ENCODE measurements at places on chromosomes 5 and 9.

DNA sequence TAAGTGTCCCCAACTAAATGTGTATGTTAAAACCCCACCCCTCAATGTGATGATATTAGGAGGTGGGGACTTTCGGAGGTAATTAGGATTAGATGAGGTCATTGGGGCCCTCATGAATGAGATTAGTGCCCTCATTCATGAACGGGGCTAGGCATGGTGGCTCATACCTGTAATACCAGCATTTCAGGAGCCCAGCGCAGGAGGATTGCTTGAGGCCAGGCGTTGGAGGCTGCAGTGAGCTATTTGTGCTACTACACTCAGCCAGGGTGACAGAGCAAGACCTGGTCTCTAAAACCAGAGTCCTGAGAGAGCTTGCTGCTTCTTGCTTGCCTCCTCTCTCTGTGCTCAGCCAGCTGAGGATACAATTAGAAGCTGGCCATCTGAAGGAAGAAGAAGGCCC, 62.1 kb upstream of the HSPA9 start:
- DNase-seq = no peak

DNA sequence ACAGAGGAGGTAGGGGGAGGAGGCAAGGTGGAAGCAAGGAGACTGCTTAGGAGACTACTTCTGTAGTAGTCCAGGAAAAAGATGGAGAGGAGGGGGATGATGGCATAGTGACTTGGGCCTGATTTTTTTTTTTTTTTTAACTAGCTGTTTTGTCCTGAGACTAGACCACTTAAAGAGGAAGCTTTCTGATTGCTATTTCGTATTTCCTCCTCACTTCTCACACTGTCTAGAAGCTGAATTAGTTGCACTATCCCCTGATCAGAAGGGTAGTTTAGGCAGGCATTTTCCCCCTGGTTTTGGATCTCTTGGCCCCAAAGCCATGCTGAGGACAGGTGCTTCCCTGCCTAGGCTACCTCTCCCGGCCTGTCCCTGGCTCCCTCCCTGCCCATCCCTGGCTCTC, 14.9 kb downstream of the LARP1 start:
- DNase-seq = no peak

GRCh38 chr9:7354704-7355103, 444.9 kb downstream of the DMAC1 start:
- no peak for DNase-seq

DNA sequence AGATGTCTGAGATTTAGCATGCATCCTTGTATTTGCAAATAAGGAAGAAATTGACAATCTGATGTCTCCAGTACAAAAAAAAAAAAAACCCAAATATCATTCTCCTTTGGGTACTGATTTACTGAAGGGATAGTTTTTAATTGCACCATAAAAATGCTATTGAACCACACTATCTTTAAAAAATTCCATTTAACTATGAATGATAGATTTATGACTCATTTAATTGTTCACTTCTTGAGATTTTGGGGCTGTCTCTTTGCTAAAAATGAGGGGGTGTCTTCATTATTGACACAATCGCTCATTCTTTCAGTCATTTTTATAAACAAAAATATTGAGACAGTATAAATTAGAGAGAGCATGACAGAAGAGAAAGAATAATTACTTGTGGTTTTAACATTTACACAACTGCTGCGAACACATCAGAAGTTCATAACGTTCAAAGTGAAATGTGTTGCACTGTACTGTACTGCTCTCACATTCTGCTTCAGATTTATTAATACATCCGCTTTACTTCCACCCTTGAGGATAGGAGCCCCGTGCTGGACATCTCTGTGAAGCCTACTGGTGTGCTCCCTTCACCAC, 142.3 kb downstream of the MEF2C start:
- no peak for DNase-seq

GRCh38 chr5:6482735-6483134, 34.1 kb downstream of the UBE2QL1 start:
- DNase-seq = no peak

DNA sequence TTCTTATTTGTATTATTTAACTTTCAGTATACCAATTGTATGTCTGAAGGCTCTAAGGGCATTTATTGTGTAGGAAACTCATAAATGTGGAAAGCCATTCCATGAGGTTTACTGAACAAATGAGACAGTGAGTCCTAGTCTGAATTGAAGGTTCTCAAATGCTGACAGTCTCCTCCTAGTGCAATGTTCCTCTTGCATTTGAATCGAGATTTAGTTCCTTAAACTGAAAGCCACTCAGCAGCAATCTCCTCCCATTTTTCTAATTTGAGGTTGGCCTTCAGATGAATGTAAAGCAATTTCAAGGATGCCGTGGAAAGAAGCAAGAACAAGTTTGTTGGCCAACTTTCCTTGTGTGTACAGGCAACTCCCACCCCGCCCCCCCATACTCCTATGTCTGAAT, 493.2 kb upstream of the KLF4 start:
- no peak for DNase-seq

GRCh38 chr9:7125231-7125630, 367.5 kb downstream of the KDM4C start:
- no peak for DNase-seq

DNA sequence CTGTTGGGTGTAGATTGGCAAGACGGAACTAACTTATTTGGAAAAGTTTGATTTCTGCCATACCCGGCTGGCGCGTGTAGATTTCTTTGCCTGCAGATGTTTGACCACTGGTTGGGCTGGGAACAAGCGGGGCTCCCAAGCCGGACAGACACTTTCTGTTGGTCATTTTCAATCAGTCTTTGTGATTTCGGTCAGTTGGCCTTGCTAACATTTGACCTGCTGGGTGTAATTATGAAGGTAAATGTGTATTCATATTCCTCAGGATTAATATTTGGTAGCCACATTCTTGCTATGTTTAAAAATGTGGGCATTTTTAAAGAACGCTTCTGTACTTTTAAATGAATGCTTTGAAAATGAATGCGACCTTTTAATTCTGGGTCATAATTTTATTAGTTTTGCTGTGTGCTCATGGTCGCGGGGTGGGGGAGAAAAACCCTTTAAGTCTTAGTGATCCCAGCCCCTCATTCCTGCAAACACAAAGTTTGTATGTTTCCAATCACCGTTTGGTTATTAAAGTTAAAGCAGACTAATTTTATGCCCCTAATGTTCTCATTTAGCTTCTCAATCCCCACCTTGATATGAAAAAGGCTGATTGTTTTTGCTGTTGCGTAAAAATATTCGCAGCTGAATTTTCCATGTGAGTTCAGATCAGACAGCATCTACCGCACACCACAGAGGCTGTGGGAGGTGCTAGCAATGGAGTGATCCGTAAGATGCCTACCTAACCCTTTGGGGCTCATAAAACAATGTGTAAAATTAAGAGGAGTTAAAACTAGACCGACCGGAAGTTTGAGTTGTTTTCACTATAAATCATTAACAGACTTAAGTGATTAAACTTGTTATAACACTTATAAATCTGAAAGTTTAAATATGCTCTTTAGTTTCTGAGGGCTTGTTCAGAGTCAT, 1.5 kb downstream of the RASGRF2 start:
- DNase-seq = no peak

DNA sequence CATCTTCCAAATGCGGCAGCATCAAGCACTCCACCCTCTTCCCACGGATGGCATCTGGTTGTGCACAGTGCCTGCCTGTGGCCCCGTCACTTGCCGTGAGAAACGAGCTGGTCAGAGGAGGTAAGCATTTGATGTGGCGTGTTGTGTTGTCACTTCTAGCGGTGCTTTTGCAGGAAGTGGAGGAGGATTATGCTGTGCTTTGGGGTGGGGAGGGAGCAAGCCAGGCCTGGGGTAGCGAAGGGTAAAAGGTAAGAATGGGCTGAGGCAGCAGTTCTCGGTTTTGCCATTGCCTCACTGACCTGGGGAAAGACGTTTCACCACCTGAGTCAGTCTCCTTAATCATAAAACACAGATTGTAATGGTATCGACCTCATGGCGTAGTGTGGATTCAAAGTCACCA, 2.3 kb upstream of the POMT1 start:
- no peak for DNase-seq

DNA sequence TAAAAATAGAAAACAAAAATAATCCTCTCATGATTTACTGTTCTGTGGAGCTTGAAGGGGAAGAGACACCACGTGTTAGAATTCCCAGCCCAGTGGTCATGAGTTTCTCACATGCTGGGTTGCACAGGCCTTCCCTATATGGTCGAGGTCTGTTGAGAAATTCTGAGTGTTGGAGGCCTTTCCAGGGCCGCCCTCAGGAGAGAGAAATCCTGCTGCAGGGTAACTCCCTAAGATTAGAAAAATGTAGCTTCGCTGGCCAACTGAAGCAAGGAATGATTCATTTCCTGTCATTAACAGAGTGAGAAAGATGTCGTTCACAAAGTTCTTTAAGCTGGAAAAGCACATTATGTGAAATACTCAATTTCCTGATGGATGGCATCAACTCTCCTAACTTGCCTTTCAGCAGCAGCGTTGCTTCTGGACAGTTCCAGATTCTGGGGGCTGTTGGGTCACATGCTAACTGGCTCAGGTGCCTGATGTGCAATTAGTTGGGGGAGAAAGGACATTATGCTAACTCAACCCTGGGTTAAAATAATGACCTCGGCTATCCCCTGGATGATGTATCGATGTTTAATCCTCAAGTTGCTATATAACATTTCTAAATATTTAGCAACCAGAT, 104.8 kb upstream of the CD180 start:
- DNase-seq = peak; percentile 43

GRCh38 chr9:125505988-125506438, 201.0 kb downstream of the MAPKAP1 start:
- no peak for DNase-seq

- DNase-seq = no peak
Observed at GRCh38 chr9:81868145-81868544, 60.1 kb upstream of the SPATA31D4 start.

DNA sequence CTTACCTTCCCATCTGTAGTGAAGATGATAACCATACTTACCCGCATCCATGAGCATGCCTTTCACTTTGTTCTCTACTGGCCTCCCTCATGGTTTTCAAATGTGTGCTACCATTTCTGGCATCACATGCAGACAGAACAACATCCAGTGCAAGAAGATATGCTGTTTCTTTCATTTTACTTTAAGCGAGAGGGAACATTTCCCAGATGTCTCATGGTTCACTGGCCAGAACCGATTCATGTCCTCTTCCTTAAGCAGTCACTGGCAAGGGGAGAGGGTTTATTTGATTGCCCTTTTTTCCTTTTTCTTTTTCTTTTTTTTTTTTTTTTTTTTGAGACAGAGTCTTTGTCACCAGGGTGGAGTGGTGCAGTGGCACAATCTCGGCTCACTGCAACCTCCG, 37.7 kb downstream of the ARRDC3 start:
- no peak for DNase-seq

GRCh38 chr9:132575005-132575609, 7.3 kb upstream of the BARHL1 start:
- DNase-seq = peak; percentile 87

- no peak for DNase-seq
Observed at GRCh38 chr9:94097788-94098414, 13.6 kb downstream of the PTPDC1 start.

DNA sequence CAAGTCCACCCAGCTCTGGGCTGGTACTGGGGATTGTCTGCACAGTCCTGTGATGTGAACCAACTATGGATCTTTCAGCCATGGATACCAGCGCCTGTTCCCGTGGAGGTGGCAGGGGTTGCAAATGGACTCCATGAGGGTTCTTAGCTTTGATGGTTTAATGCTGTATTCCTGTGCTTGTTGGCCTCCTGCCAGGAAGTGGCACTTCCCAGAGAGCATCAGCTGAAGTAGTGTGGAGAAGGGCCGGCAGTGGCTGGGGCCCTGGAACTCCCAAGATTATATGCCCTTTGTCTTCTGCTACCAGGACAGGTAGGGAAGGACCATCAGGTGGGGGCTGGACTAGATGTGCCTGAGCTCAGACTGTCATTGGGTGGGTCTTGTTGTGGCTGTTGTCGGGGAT, 1104.8 kb upstream of the COX7C start:
- DNase-seq = no peak

DNA sequence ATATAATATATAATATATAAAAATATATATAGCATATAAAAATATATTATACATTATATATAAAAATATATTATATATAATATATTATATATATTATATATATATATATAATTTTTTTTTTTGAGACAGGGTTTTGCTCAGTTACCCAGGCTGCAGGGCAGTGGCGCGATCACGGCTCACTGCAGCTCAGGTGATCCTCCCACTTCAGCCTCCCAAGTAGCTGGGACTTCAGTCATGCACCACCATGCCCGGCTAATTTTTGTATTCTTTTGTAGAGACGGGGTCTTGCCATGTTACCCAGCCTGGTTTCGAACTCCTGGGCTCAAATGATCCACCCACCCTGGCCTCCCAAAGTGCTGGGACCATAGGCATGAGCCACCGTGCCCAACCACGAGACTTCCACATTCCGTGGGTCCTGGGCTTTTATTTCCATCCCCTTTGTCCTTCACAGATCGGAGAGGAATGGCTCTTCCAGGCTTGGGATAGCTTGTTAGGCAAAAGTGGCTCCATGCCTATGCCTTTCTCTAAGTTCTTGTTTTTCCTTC, 62.0 kb upstream of the IER5L start:
- no peak for DNase-seq

DNA sequence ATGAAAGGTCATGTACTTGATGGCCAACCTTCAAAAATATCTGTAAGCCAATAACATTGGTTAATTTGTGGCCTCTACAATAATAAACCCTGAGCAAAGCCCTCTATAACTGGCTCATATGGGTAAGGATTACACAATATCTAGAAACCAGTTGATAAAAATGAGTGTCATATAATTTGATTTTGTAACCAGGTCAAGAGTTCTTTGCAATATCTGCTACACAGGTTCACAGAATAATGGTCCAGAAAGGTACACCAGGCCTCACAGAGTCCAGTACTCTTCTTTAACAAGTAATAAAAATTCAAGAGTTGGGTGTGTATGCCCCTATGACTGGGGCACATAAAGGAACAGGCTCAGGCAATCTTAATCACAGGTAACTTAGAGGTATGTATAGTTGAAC, 95.3 kb downstream of the AUH start:
- no peak for DNase-seq

DNA sequence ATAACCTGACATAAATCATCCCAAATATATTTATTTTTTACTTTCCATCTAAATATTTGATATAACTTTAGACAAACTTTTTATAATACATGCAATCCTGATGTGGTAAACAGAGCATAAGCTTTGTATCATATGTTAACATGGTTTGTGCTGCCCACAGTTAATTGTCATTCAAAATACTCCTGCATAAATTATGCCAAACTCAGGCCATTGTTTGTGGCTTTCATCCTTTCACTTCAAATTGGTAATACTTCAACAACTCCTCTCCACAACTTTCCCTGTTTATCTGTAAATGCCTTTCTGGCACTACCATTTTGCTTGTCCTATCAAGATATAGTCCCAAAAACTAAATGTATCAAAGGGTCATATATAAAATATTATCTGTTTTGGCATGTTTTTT, 586.7 kb downstream of the HINT1 start:
- DNase-seq = no peak

Measured in COLO829 (cell line).